ENCODE measurements at places on chromosomes 6 and 20.

DNA sequence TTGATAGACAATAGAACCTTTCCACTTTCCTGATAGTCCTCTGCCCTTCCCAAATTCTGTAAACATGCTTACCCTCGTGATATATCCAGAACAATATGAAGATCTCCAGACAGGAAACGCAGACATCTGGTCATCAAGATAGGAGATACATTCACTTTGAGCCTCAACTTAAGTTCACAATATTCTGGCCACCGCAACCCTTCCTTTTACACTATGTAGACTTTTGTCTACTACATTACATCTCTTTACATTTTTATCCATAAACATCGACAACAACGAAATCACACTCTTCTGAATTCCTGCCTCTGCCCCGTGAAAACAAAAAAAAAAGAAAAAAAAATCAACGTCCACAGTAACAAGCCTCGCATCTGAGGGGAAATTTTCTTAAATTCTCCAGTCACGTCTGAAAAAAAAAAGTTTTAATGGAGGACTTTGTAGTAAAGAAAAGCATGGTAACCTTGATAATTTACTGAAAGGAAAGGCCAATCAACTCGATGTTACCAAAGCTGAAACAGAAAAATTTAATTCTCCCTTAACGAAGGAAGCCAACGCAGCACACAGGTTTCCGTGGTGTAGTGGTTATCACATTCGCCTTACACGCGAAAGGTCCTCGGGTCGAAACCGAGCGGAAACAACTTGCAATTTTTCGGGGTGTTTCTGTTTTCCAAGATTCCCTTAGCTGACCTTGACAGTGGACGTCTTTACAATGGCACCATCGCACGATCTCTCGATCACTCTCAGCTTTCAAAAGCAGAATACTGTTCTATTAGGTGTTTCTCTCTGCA, 21.8 kb downstream of the POM121L2 start:
- DNase-seq, result no peak

DNA sequence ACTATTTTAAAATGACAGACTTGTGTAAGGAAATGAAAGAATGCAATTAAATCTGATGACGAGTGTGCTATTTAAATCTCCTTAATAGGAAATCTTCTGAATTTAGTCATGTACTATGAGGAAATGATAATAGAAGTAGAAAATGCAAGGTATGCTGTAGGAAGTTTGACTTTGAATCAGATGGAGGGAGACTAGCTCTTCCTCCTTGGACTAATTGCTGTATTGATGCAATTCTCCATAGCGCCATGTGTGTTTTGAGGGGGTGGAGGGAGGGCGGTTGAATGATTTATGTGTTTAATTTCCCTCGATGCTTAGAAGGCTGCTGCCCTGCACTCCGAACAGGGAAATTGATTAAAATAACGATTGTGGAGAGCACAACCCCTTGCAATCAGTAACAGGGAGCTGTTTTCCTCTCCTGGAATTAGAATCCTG, 214.4 kb upstream of the PRND start:
- no peak for DNase-seq

DNA sequence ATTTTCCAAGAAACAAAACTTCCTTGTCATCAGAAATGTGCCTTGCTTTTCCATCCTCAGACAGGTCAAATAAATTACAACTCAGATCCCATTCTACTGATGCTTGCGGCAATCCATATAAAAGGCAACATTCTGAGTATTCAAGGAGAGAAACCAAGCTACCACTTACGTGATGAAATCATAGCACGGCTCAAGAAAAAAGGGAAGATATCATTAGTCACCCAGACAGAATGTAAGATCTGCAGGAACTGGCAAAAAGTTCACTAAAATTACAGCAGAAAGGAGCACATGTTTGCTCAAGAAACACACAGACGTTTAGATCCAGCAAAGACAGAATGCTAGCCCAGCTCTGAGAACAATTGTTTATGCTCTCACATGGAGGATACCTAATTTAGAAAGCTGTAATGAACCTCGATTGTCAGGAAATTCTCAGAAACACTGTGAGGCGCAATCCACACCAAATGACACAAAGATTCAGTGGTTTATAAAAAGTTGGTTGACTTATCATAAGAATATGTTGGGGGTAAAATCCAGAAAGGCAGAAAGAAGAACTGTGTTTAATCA, 304.2 kb downstream of the ADGRG6 start:
- no peak for DNase-seq

GRCh38 chr6:100078509-100078908, 84.5 kb upstream of the MCHR2 start:
- DNase-seq, result peak; percentile 35

- DNase-seq, result no peak
Measured at GRCh38 chr6:88349511-88349910, 183.4 kb upstream of the CNR1 start.

- DNase-seq, result no peak
Measured at GRCh38 chr20:46774943-46775560, 65.6 kb downstream of the SLC2A10 start.

- no peak for DNase-seq
Measured at GRCh38 chr6:143233554-143234285, 173.0 kb downstream of the AIG1 start.

- DNase-seq, result no peak
Measured at GRCh38 chr6:13241364-13241763, 87.0 kb downstream of the TBC1D7 start.

GRCh38 chr6:72916298-72916697, 294.4 kb downstream of the KCNQ5 start:
- no peak for DNase-seq

DNA sequence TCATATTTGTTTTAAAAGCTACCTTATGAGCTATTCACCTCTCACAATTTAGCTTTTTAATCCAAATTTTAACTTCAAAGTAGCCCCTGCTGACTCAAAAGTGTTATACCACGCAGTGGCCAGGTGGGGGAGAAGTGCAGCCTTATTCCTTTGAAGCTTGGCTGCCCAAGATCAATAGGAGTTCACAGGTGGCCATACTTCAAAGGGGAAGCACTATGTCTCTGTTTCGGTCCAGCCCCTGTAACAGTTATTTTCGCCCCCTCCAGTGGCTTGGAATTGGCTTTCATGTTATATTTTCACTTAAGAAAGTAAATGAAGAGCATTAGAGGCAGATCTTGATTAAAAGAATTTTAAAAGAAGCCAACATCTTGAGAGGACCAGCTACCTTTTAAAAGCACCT, 608.4 kb downstream of the EPHA7 start:
- peak; percentile 81 for DNase-seq

- DNase-seq, result no peak
Measured at GRCh38 chr20:7226156-7226555, 458.7 kb downstream of the BMP2 start.

DNA sequence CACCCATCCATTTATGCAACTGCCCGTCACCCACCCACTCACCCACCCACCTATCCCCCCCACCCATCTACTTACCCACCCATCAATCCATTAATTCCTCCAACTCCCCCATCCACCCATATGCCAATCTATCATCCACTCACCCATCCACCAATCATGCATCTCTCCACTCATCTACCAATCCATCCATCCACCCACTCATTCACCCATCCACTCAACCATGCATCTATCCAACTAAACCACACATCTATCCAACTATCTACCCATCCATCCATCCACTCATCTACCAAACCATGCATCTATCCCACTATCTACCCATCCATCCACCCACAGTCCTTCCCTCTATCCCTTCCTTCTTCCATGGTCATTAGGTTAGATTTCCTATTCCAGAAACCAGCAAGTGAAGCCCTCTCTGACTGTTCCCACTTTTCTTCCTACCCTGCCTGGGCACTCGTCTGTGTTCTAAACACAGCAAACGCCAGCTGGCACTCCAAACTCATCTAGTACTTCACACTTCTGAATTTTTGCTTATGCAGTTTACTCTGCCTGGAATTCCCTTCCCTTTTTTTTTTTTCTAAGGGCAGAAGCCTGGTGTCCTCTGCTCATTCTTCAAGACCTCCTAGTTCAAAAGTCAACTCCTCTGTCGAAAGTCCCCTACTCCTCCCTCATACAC, 43.1 kb downstream of the ARHGAP40 start:
- DNase-seq, result no peak

DNA sequence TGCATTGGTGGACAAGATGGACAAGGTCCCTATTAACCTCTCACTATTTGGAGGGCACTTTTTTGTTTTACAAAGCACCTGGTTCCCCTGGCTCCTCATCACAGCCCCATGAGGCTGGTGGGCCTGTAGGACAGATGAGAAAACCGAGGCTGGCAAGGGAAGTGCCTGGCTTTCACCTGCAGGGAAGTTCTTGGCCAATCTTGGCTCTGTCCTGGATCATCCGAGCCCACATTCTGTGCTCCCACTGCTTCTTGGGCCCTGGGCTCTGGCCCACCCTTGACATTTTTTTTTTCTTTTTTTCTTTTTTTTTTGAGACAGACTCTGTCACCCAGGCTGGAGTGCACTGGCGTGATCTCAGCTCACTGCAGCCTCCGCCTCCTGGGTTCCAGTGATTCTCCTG, 14.7 kb downstream of the SLC13A3 start:
- no peak for DNase-seq

- no peak for DNase-seq
Measured at GRCh38 chr6:132236281-132236680, 165.0 kb downstream of the MOXD1 start.

GRCh38 chr6:153525998-153526397, 394.9 kb upstream of the RGS17 start:
- DNase-seq, result no peak

DNA sequence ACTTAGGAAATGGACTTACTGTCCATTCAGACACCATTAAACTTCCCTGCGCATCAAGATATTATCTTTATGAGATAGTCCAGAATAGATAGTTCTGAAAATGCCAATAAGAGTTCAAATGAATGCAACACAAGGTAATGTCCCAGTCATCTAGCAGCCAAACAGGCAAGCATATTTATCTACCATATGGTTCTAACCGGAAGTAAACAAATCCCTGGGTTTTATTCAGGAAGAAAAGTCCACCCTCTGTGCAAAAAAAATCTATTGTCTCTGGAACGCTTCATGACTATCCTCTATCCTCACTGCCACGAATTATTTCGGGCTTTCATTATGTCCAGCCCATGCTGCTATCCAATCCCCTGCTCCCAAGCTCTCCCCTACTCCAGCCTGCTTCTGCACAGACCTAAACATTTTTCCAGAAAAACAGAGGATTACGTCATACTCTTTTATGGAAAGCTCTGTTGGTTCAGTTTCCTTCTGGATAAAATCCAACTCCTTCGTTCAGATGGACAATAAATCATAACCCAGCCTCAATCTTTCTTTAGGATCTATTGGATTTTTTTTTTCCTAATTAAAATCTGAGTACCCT, 11.4 kb downstream of the PPIL6 start:
- peak; percentile 13 for DNase-seq

DNA sequence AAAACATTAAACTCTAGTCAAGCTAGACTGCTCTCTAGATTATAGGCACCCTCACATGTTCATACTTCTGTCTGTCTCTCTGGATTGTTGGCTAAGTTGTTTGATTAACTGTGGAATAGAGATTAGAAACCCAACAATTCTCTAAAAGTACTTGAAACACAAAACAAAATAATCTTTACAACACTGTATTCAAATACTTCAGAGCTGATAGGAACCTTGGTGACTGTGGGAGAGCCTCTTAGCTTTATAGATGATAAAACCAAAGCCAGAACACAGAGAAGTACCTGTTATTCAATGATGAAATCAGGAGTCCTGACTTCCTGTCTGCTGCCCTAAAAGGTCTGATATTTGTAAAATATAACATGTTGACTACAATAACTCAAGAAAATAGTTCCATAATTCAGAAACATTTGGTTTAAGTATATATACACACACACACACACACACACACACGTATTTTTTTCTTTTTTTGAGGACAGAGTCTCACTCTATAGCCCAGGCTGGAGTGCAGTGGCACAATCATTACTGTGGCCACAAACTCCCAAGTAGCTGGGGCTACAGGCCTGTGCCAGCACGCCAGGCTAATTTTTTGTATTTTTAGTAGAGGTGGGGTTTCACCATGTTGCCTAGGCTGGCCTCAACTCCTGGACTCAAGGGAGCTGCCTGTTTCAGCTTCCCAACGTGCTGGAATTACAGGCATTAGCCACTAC, 222.0 kb downstream of the FUT9 start:
- no peak for DNase-seq

DNA sequence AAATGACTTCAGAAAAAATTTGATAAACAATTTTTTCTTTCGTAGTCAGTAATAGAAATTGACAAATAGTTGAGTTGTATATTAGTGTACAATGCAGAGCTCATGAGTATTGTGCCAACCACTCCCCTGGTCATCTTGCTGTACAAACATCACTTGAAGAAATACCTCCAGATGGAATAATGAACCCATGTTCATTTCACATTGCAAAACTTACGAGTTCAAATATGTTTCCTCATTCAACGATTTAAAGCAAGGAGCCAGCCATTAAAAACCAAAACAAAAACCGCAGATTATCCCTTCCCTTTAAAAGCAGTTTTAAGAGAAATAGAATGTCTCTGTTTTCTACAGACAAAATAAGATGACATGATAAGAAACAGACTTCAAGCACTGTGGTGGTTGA, 62.5 kb downstream of the RALGAPA2 start:
- no peak for DNase-seq

- peak; percentile 84 for DNase-seq
Measured at GRCh38 chr6:166173281-166173951, 5.8 kb upstream of the TBXT start.

Data from DMS53 (cell line).